ENCODE measurements at places on chromosomes 1 and 21.

- DNase-seq, result no peak
Measured at GRCh38 chr1:41589395-41589794, 104.9 kb upstream of the EDN2 start.

DNA sequence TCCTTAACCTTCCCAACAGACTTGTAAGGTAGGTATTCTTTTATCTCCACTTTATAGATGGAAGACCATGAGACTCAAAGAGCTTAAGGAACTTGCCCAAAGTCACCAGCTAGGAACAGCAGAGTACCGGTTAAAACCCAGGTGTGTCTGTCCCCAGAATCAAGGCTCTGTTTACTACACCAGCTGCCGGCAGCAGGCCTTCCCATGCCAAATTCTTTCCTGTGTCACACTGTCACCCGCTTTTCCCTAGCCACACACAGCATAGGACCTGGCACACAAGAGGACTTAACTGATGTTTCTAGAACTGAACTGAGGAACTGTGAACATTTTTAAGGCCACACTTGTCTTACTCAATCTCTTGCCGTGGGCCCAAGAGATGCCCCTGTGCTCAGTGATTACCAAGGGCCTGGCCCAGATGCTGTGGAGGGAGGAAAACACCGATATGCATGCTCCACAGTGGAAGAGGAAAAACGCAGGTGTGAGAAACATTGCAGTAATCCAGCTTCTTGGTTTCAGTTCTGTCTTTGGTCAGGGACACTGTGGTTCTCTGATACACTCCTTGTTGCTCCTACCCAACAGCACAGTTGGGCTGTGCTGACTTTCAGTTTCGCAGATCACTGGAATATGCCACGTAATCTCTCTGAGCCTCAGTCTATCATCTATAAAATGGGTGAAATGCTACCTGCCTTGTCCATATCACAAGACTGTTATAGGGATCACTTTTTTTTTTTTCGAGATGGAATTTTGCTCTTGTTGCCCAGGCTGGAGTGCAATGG lies 13.9 kb upstream of the LY9 start:
- DNase-seq, result no peak

DNA sequence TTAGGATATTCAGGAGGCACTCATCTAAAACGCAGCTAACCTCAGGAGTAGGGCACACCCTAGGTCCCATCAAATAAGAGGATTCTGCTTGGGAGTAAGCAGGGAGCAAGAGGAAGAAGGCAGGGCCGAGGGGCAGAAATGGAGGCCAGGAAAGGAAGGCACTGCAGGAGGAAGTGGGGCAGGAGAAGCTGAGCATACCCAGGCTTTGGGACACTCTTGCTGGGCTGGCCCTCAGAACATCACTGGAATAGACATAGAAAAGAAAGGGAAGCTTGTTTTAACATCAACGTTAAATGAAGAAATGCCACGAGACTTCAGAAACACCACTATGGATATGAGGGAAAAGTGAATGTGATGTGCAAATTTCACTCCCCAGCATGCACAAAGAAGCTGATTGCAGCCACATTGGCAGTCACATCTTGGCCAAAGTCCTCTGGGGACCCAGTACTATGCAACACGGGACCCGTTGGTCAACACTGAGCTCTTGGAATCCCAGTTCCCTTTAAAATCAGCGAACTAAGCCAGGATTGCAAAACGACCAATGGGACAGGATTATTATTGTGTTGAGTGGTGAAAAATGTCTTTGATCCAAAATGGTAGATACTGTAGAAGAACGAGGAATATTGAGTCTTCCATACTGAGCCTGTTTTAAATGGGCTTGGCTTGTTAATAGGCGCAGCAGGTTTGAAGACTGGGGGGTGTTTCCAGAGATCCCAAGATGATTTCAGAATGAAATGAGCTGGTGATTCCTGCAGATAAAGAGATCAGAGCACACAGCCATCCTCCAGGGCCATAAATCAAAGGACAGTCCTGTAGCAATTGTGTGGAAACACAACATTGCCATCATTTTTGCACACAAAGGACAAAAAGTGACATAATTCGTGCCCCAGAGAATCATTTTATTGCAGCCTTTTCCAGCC lies 152.4 kb downstream of the TOMM20 start:
- DNase-seq, result no peak

DNA sequence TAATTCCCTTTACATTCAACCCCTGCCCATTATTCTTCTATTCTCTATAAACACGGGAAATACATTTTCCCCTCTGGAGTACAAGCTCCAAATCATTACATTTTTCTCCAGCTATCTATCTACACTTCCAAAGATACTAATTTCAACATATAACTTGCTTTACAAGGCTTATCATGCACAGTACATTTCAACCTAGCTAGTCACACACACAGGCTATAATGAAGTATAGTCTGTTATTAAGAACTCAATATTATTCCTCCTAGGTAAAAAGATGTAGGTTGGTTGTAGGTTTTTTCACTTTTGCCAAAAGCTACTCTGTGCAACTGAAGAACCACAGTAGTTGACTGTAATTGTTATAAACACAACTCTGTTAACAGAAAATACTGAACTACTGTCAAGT lies 8.1 kb downstream of the ZNF281 start:
- no peak for DNase-seq

DNA sequence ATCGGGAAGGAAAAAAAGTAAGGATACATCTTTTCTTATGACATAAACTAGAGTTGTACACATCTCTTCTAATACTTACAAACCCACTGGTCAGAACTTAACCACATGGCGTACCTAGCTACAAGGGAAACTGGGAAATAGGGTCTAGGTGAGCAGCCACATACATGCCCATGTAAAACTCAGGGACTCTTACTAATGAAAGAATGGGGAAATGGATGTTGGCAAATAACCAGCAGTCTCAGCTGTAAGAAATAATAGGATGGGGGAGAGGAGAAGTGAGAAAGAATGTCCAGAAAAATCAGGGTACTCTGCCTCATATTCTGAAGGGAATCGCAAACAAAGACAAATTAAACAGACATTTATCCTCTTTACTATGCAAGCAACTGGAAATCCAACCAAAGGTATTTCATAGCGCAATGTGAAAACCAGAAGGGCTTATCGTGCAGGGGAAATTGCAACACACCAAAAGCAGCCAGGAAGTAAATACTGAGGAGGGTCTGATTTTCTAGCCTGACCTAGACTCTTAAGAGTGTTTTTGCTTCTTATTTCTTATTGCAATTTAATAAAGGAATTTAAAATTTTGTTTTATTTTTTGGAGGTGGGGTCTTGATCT lies 17.5 kb downstream of the GTF2B start:
- no peak for DNase-seq

- no peak for DNase-seq
Measured at GRCh38 chr1:21518774-21519455, 9.7 kb downstream of the ALPL start.

GRCh38 chr1:152982076-152982475 lies 1.8 kb upstream of the SPRR1A start:
- DNase-seq, result no peak

DNA sequence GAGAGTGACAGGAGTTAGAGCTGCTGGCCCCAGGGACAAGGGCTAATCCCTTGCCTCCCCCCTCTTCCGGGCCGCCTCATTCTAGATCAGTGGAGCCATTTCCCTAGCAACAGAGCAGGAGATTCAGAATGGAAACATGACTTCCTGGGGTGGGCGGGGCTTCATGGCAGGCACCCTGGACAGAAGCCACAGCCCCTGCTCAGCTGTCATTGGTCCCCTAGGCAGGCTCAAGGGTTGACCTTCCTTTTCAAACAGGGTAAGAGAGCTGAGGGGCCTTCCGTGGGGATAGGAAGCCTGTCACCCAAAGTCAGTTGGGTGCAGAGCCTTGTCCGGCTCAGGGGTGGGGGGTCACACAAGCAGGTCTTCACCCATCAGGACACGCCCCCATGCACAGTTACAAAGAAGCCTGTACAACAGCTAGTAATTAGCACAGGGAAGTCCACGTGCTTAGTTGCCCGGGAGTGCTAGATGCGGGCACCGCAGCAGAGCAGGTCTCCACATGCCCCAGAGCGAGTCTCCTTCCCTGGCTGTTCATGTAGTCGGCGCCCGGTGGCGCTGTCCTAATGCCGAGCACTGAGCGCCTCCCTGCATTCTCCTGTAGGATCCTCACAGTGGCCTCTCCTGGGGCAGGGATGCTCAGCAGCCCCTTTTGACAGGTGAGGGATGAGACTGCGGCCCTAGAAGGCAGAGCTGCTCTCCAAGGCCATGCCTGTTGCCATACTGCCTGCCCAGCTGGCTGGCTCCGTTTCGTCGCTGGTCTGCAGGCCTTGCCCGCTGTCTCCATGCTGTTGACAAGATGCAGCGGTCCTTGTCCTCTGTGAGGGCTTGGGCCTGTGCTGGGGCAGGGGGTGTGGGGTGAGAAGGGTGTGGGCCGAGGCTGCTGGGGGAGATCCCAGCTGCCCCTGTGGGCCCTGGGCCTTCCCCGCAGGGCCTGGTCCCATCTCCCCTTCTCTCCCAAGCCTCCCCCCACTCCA lies 5.1 kb downstream of the TMEM201 start:
- peak; percentile 61 for DNase-seq

GRCh38 chr1:234014208-234014607 lies 109.7 kb downstream of the SLC35F3 start:
- no peak for DNase-seq

- DNase-seq, result no peak
Measured at GRCh38 chr1:231774719-231775335, 148.2 kb downstream of the DISC1 start.

DNA sequence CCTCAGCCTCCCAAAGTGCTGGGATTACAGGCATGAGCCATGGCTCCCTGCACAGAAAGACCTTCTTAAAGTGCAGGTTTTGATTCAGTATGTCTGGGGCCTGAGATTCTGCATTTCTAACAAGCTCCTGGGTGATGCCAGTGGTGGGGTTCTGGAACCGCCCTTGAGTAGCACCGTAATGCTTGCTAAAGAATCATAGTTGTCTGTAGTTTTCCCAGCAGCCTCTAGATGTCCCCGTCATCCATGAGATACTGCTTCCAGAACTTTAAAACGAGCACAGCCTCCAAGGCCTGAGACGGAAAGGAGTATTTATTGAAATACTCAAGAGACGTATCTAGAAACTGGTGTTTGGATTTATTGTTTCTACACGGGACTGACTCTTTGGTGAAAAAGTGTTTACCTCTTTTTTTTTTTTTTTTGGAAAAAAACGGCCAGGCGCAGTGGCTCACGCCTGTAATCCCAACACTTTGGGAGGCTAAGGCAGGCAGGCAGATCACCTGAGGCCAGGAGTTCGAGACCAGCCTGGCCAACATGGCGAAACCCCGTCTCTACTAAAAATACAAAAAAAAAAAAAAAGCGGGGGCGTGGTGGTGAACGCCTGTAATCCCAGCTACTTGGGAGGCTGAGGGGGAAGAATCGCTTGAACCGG lies 2.6 kb upstream of the TOR3A start:
- DNase-seq, result peak; percentile 52

DNA sequence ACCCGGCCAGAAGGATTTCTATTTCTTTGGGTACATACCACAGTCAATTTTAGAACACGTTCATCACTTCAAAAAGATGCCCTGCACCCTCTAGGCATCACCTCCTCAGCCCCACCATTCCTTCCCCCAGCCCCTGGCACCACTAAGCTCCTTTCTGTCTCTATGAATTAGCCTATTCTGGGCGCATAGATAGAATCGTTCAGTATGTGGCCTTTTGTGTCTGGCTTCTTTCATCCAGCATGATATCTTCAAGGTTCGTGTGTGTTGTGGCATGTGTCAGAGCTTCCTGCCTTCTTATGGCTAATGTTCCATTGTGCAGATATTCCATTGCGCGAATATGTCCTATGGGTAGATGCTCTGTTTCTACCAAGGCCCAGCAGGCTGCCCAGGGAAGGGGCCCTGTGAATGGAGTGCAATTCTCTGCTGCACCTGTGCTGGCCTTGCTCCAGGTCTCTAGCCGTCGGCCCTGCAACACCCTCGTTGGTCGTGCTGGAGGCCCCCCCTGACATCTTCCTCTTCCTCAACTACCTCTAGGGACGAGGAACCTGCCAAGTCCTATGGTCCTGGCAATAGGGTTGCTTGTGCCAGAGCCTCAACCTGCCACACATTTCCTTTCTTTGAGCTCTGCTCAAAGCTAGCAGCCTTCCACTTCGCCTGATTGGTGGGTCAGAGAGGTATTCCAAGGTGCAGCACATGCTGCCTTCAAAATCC lies 113.5 kb downstream of the RIPK4 start:
- no peak for DNase-seq

- DNase-seq, result no peak
Measured at GRCh38 chr1:169090308-169090899, 16.1 kb upstream of the ATP1B1 start.

All from activated T-cell treated with anti-CD3 and anti-CD28 coated beads, Interleukin-2, amount 50 U/mL, for 48 hours (primary cell).